ENCODE measurements at places on chromosomes 2 and 18. TPM values are rescaled to one million over a fixed set of nuclear protein-coding genes. Genes with fewer than 3 reads are reported as not detected.

NEU2 gene
- not detected for total RNA-seq

FAM110C gene
- total RNA-seq, result 12.0 TPM

AKAIN1 gene
- total RNA-seq, result not detected

DNAJC5G gene
- 0.12 TPM for total RNA-seq

PKDCC gene
- 301 TPM for total RNA-seq

BCL2 gene
- total RNA-seq, result 39.3 TPM

SCN9A gene
- 5.0 TPM for total RNA-seq

APCDD1 gene
- total RNA-seq, result 133 TPM

PTPRN gene
- 0.88 TPM for total RNA-seq

EHD3 gene
- total RNA-seq, result 26.4 TPM

ATP6V1C2 gene
- total RNA-seq, result 7.6 TPM

CNTNAP5 gene
- 0.58 TPM for total RNA-seq

SLC9A4 gene
- total RNA-seq, result 12.9 TPM

ST8SIA5 gene
- 0.88 TPM for total RNA-seq

SERPINB4 gene
- total RNA-seq, result not detected

Data from metanephros (tissue), 2 donors.